ENCODE measurements at places on chromosomes 7 and 10.

GRCh38 chr10:1216574-1217236 is 160.5 kb downstream of the WDR37 start:
- DNase-seq = no peak

- no peak for DNase-seq
Measured at GRCh38 chr7:35753761-35754603, 46.9 kb upstream of the SEPTIN7 start.

DNA sequence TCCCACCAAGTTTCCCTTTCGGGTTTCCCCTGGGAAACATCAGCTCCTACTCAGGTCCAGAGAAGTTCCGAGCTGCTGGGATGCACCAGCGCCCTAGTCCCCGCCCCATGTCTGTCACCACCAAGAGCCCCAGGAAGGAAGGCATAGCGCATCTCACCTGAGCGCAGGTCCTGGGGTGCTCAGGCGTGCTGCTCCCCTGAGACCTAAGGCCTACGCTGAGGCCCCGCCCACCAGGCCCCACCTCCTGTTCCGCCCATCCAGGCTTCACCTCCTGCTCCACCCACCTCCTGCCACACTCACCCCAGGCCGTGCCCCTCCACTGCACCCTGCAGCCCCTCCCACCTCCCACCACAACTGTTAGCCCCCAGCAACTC is 1.2 kb upstream of the TFR2 start:
- no peak for DNase-seq

DNA sequence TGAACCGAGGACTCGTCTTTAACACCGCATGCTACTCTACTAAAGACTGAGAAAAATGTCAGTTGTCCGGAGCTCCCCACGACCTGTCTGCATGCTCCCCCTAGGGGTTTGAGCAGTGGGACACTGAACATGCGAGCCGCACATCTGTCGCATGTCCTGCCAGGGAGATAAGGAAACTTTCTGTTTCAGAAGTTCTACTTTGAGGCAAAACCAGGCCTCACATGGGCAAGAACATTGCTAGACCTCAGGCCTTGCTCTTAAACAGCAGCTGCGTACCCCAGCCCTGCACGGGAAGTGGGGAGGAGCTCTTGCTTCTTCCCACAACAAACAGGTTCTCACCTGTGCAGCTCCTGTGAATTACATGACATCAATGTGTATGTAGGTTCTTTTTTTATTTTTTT is 30.3 kb upstream of the HERPUD2 start:
- DNase-seq = no peak

DNA sequence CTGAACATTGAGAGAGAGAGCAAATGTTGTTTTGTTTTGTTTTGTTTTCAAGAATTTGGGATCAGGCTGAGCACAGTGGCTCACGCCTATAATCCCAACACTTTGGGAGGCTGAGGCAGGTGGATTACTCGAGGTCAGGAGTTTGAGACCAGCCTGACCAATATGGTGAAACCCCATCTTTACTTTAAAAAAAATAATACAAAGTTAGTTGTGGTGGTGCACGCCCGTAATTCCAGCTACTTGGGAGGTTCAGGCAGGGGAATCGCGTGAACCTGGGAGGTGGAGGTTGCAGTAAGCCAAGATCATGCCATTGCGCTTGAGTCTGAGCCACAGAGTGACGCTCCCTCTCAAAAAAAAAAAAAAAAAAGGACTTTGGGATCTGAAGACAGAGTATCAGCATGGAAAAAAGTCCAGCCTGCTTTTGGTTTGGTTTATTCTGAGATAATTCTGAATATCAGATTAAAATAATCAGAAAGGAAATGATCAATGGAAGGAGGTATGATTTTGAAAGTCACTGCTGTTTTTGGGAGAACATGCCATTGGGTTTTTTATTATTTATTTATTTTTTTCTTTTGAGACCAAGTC is 1.9 kb upstream of the ITIH2 start:
- no peak for DNase-seq

GRCh38 chr7:55895021-55895420 is 7.8 kb downstream of the ZNF713 start:
- DNase-seq = no peak

GRCh38 chr7:80379034-80379982 is 132.6 kb downstream of the GNAT3 start:
- DNase-seq = no peak

GRCh38 chr7:153523320-153524015 is 528.7 kb upstream of the DPP6 start:
- DNase-seq = no peak

DNA sequence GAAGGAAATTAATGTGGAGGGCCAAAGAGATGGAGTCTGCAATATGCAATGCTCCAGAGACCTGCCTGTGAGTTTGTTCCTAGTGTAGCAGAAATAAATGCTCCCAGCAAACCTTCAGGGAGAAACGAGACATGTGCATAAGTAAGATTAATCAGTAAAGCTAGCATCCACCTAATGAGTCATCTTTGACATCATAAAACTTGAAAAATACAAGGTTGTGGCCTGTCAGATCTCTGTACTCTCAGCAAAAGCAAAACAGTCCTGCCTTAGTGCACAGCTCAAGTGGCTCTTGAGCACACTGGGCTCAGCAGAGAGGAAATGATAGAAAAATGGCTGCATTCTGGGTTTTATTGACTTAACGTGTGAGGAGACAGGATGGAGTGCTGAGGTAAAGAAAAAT is 32.5 kb upstream of the ERCC6 start:
- DNase-seq = no peak

DNA sequence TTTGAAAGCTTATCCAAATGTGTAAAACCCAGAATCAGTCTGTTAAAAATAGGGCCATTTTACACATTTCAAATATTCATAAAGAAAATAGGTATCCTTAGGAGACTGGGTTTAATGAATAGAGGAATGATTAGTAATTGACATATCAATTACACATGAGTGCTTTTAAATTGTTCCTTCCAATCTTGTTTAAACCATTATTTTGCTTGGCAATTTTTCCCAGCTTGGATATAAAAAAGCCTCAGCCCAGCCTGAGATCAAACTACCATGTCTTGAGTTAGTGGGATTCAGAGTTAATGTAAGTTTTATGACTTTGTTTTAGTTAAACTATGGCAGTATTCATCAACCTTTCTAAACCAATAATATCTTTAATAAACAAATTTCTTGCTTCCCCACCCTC is 28.3 kb downstream of the PARP12 start:
- DNase-seq = no peak

All from esophagus squamous epithelium (tissue), 5 donors.